ENCODE measurements at places on chromosomes 1 and 21. TPM values are rescaled to one million over a fixed set of nuclear protein-coding genes. Genes with fewer than 3 reads are reported as not detected.

COL24A1 gene
- 16.7 TPM for total RNA-seq

FLAD1 gene
- 10.9 TPM for total RNA-seq

FCRL1 gene
- total RNA-seq = 3.2 TPM

LRRC39 gene
- 0.98 TPM for total RNA-seq

HCRTR1 gene
- total RNA-seq = not detected

SON gene
- total RNA-seq = 251 TPM

BSND gene
- not detected for total RNA-seq

RPTN gene
- not detected for total RNA-seq

F13B gene
- total RNA-seq = not detected

C2CD4D gene
- not detected for total RNA-seq

Data from lung (tissue), 17 donors.